Activated naive CD4-positive, alpha-beta T cell treated with anti-CD3 and anti-CD28 coated beads, Interleukin-2, amount 10 ng/mL, durations not matched to agents 7 days and 5 days (primary cell): ENCODE measurements at places on chromosomes 6 and 20.

GRCh38 chr20:49570161-49570827 is 2.4 kb upstream of the PTGIS start:
- DNase-seq = no peak

DNA sequence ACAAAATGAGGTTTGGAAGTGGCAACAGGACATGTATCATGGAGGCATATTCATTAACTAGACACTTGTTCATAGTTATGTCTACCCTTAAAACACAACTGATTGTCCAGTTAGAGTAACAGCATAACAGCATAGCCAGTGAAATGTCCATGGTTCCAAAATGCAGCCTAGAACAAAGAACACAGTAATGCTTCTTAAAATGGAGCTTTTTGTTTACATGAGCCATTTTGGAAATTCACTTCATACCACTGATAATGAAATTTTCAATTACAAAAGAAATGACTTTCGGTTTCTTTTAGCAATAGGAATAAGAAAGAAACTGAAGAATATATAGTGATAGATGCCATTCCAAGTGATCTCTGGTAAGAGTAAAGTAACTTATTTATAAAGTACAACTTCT is 111.1 kb upstream of the DST start:
- DNase-seq = no peak

- DNase-seq = no peak
These were observed 778 bp upstream of the LOC128125822 start for GRCh38 chr6:63571361-63572043.

DNA sequence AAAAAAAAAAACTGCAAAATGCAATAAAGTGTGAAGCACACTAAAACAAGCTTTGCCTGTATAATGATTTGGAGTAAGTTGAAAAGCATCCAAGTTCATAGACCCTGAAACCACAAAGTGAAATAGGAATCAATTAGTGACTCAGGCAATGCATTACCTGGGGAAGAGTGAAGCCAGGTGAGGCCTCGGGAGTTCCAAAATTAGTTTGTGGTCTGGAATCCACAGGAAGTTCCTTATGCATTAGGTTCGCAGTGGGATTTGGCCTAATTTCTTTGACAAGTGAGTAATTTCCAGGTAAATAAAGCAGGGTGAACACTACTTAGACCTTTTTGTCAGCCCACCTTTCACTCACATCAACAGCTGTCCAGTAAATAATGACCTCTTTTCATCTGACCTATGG is 490.8 kb downstream of the CBLN4 start:
- no peak for DNase-seq

DNA sequence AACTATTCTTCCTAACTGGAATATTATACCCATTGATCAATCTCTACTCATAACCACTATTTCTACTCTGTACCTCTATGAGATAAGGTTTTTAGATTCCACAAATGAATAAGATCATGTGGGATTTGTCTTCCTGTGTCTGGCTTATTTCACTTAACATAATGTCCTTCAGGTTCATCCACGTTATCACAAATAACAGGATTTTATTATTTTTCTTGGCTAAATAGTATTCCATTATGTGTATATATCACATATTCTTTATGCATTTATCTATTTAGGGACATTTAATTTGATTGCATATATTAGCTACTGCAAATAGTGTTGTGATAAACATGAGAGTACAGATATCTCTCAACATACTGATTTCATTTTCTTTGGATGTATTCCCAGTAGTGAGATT is 823.0 kb upstream of the ADGRB3 start:
- no peak for DNase-seq

DNA sequence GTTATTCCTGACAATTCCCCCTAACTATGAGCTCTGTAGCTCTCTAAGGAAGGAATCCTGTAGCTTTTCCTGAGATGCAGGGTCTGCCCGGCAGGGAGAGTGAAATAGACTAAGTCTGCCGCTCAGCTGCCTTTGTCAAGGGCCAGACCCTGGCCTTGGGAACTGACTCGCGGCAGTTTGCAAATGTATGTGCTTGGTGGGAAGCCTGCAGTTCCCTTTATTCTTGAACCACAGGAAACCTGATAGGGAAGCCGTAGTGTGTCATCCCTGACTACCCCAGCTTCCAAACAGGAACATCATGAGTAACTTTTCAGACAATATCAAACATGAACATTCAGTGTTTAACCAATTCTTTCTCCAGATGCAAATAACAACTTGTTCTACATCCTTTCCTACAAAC is 78.7 kb upstream of the IFNGR1 start:
- DNase-seq = no peak

DNA sequence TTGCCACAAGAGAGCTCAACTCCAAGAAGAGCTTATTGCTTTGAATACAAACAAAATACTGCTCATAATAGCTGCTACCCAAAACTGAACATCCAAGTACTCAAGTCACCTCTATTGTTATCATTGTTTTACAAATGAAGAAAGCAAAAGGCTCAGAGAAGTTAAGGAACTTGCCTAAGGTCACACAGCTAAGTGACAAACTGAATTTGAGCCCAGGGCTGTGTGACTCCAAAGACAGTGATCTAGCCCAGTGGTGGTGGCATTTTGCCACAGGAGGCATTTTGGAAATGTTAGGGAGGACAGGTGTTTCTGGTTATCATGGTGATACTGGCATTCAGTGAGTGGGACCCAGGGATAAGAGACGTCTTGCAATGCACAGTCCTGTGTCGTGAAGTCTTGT is 79.5 kb downstream of the KCNB1 start:
- no peak for DNase-seq

DNA sequence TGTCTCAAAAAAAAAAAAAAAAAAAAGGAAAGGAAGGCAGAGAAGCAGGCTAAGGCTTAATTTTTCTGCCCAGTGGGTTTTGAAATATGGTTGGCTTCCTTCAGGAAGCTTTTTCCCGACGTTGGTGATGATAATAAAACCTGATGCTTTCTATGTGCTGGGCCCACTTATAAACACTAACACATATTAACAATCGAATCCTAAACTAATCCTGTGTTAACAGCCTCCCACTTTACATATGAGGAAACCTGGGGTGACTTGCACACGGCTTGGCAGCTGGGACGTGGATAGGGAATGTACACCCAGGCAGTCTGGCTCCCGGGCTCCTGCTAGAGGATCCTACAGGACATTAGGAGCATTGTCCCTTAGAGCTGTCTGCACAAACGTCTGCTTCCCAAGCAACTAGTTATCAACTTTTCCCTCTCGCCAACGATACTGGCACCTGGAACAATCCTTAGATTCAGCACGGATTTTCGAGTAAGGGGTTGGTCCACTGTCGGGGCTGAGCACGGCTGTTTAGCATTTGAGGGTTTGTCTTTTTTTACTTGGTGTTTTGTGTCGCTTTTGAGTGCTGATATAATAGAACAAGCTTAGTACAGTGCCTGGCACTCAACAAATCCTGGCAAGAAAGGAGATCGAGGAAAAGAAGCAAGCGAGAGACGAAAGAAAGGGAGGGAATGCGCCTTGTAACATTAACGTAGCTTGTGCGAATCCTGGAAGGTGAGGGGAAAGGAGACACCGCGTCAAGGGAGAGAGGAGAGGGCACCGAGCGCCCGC is 622 bp upstream of the KIZ start:
- DNase-seq = peak; percentile 23

DNA sequence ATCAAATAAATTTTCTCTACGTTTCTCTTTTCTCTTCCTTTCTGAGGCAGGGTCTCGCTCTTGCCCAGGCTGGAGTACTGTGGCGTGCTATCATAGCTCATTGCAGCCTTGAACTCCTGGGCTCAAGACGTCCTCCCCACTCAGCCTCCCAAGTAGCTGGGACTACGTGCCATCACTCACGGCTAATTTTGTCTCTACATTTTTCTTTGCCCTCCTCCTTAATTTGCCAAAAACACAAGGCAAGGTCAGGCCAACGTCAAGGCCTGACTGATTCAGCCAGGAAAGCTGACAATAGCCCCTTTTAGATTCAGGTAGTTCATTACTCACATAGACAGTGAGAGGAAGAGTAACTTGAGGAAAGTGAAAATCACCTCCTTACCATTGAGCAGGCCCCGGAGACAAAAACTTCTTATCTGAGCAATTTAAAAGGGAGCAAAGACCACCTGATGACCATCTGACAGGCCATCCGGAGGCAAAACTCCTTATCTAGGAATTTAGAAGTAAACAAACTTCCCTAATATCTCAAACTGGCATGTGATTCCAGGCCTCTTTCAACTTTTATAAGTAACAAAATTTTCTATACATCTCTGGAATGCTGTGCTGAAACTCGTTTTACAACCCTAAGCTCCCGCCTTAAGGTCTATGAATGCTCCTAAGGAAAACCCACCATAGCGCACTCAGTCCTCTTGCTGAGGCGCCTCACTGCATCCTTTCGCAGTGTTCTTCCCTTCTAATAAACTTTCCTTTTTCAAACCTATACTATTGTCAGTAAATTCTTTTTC is 42.1 kb upstream of the SRPK1 start:
- DNase-seq = no peak

DNA sequence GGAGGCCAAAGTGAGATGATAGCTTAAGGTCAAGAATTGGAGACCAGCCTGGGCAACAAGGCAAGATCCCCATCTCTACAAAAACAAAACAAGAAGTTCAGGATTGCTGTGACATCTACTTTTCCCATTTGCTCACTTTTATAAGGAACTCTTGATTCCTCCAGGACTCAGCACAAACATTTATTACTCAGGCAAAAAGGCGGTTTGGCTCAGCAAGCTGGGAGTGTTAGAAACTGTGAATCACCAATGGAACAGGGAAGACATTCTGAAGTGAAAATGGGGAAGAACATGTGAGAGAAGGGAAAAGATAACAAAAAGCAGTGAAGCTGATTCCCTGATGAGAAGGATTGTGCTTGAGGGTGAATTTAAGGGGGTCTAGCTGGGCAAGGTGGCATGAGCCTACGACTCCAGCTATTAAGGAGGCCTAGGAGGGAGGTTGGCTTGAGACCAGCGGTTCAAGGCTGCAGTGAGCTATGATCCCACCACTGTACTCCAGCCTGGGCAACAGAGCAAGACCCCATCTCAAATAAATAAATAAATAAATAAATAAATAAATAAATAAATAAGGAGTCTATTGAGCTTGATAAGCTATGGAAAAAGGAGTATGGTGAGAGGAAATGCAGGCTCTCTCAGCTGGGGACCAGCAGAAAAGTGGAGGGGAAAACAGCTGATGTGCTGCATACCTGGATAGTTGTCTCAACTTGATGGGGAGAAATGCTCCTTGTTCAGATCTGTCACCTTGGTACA is 65.4 kb upstream of the HDDC2 start:
- no peak for DNase-seq

DNA sequence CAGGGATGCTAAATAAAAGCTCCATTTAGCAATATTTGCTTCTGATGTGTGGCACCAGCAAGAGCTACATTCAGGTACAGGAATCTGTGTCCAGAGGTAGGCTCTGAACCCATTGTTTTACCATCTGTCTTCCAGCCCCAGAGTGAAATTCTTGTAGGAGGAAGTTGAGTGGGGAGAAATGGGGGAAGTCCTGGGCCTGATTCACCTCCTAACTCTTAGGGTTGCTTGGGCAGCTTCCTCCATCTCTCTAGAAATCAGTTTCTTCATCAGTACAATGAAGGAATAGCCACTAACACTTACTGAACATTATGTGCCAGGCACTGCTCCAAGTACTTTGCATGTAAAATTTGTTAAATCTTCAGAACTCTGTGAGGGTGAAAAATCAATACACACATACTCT is 35.1 kb upstream of the TSPYL1 start:
- DNase-seq = no peak

GRCh38 chr6:138439546-138439945 is 35.5 kb downstream of the HEBP2 start:
- no peak for DNase-seq

GRCh38 chr6:89050155-89050554 is 30.4 kb upstream of the PNRC1 start:
- no peak for DNase-seq

DNA sequence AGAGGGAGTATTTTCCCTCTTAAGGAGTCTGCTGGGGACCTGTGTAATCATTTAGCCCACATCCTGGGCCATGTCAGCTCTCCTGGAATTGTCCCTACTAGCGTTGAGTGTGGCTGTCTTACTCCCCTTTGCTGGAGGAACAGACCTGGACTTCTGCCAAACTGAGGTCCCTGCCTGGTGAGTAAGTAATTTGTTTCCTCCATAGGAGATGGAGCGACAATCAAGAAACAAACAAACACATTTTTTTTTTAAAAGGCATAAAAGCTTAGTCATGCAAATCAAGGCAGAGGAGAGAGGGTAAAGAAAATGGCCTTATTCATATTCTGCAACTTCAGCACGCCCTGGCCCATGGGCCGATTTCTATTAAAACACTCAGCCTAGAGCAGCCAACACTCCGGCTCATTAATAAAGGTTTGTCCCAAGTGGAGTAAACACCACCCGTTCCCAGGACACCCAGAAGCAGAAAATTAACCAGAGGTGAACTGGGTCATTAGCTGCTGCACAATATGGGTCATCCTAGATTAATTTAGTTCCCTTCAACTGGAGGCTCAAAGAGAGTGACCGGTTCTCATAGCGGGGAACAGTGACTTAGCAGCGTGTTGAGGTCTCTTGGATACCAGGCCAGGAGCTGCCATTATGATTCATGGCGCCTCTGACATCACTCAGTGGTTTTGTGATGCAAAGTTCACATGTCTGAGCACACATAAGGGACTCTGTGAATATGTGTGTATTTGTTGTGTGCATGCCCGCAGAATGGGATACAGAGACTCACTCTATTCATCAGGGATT is 165.0 kb upstream of the SULF2 start:
- no peak for DNase-seq

DNA sequence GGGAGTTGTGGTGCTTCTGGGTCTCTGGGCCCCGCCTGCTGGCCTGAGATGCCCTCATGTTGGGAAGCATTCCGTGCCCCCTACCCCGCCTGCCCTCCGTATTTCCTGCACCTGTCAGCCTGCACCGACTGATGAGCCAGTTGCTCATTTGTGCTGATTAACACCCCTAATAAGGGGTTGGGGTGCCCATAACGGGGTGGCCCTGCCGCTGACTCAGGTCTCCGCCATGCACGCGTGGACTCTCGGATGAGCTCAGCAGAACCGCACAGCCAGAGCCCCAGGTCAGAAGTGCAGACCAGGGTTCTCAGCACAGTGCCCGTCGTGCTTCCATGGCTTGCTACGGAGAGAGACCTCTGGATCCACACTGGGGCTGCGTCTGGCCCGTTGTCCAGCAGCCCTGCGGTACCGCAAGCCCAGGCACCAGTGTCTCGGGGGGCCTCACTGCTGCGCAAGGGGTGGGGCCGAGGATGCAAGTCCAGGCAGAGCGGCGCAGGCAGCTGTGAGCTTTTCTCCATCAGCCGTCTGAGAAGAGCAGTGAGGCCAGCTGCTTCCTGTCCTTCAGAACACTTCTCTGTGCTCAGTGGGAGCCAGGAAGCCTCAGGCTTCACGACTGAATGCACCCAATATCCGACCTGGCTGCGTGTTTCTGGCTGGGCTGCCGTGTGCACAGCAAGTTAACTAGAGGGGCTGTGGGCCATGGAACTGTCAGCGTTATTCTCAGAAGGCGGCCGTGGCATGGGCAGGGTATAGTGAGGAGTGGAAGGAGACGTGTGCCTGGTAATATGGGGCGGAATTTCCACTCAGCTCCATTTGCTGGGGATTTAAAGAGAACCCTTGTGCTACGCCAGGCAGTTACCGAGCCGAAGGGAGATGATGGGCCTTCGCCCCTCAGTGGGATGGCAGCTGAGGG is 18.6 kb downstream of the MTG2 start:
- DNase-seq = no peak
